ENCODE measurements at places on chromosomes 16 and 17.
A peak's percentile ranks its signal among the peaks of the same experiment; 100 is the strongest.

DNA sequence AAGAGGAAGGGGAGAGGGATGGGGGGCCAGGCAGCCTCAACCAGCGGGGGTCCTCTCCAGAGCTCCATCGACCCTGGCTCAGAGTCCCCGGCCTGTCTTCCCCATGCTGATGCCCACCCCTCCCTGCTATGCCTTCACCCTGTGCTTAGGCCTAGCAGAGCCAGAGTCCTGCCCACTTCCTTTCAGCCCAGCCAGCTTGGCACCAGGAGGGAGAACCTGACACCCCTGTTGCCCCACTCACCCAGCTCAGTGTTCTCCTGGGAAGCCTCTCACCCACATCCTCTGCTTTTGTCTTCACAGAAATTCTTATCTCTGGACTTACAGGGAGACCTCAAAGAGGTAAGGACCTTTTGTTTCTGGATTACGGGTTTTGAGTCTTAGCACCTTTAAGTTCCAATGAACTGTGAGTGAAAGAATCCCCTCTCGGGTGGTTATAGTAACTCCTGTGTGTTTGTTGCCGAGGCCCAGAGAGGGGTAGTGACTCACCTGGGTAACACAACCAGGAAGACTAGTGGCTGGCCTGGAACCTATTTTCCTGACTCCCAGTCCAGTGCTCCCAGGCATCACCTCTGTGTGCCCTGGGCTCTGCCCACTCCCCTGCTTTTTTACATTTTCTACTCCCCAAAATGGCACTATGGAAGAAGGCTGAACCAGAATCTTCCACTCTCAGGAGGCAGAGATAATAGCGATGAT lies 53.3 kb downstream of the CES1 start:
- no peak for DNase-seq

- peak; percentile 87 for DNase-seq
Measured at GRCh38 chr16:46920402-46921068, 36.4 kb downstream of the GPT2 start.

GRCh38 chr17:35784895-35785294 lies 10.5 kb downstream of the MMP28 start:
- no peak for DNase-seq

GRCh38 chr16:3690470-3690928 lies 26.8 kb downstream of the TRAP1 start:
- peak; percentile 91 for DNase-seq

DNA sequence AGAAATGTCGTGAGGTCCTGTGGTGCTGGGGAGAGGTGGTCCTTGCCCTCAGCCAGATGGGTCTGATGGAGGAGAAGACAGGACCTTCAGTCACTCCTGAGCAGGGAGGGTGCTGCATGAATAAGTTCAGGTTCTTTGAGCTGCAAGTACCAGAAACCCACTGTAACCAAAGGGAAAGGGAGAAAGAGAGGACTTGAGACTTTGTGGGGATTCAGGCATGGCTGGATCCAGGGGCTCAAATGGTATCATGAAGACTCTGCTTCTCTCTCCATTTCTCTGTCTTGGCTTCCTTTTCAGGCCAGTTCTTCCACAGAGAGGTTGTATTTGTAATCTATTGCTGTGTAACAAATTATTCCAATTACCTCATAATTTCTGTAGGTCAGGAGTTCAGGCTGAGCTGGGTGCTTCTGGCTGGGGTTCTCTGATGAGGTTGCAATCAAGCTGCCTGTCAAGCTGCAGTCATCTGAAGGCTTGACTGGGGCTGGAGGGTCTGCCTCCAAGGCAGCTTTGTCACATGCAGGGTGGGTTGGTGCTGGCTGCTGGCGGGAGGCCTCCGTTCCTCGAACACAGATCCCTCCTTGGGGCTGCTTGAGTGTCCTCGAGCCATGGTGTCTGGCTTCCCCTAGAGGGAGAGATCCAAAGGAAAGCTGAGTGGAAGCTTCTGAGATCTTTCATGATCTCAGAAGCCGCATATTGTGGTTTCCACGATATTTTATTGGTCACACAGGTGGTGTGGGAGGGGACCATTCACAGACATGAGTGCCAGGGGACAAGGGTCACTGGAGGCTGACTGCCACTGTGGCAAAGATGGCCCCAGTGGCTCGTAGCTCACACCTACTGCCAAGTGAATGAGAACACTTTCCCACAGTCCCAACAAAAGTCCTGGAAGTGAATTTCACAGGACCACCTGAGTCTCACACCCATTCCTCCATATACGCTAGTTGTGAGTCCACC lies 5.9 kb upstream of the ADCY7 start:
- no peak for DNase-seq

- DNase-seq: no peak
Measured at GRCh38 chr16:20673882-20674683, 23.4 kb downstream of the ACSM1 start.

DNA sequence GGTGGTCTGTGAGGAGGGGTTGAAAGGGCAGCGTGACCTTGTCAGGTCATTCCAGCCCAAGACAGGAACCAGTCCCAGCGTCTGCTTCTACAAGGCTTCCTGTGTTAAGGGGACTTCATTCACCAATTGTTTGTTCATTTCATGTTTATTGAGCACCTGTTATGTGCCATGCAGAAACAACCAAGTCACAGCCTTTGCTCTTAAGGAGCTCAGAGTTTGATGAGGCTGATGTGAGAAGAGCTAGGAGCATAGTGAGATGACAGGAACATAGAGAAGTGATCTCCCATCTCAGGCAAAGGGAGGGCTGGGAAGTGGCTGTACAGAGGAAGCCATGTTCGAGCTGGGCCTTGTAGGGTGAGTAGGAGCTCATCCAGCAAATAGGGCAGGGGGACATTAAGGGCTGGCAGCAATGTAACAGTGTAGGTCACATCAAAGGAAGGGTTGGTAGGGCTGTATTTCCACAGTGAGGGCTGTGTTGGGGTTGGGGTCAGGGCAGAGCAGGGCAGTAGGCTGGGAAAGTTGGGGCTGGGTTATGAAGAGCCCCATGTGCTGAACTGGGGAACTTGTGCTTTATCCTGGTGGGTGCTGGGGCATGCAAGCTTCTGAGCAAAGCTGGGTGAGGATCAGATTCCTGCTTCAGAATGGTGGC lies 79.8 kb downstream of the ARHGAP23 start:
- DNase-seq: no peak

DNA sequence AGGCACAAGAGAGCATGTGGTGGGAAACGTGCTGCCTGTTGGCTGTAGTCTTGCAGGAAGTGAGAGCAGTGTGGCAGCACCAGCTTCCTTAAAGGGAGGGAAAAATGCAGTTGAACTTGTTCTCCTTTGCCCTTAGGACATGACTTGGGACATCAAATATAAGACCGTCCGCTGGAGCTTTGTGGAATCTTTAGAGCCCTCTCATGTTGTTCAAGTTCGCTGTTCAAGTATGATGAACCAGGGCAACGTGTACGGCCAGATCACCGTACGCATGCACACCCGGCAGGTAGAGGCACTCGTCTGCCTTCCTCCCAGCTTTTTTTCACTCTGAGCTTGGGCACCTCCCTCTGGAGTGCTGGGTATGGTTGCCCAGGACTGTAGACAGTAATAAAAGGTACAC lies 23.3 kb downstream of the GPR179 start:
- no peak for DNase-seq

DNA sequence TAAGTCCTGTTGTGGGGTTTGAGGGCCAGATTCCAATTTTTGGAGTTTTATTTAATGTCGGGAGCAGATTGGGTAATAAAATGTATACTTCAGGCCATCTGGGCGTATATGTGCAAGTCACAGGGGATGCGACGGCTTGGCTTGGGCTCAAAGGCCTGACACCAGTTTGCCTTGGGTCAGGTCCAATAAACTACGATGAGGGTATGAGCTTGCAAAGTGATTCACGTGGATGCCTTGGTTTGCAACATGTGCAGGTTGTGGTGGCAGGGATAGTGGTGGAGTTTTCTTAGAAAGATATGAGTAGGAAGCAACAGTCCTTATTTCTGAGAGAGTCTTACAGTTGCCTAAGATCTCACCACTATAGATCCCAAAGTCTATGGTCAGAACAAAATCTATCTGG lies 157.0 kb upstream of the CDH11 start:
- DNase-seq: no peak

GRCh38 chr16:89402962-89403361 lies 87.4 kb downstream of the ANKRD11 start:
- DNase-seq: no peak

GRCh38 chr17:7079581-7080455 lies at the start of gene CLEC10A:
Gene CLEC10A (minus strand): TSS chr17:7080251. CDS start chr17:7078812, 1,439 bp downstream.
- no peak for DNase-seq

- DNase-seq: no peak
Measured at GRCh38 chr17:19339341-19339815, 23.1 kb downstream of the B9D1 start.

- no peak for DNase-seq
Measured at GRCh38 chr16:82665025-82665424, 38.3 kb downstream of the CDH13 start.

DNA sequence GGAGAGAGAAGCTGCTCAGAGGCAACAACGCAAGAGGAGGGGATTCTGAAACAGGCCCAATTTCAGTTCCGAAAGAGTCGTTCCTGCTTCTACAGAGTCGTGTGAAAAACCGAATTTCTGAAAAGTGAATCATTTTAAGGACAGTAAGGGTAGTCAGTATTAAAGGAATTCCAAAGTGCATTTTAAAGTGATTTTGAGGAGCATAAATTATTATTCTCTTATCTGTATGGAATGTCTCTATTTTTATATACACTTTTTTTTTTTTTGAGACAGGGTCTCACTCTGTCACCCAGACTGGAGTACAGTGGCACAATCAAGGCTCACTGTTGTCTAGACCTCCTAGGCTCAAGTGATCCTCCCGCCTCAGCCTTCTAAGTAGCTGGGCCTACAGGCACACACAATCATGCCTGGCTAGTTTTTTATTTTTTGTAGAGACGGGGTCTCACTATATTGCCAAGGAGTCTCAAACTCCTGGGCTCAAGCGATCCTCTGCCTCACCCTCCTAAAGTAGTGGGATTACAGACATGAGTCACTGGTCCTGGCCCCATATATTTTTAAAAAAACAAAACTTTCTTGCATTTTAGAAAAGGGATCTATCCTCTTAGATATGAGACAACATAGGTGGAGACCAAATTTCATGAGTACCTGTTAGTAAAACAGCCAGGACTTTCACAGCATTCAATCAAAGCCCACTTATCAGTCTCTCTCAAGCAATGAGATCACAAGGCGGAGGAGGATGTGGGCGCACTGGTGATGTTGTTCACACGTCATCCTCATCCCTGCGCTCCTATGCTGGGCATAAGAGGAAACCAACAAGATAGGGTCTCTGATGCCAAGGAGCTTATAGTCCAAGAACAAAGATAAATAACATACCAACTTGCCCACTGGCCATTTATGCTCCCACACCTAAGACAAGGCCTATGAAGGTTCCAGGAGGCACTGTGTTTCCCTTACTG lies 53.2 kb downstream of the SMG6 start:
- no peak for DNase-seq

GRCh38 chr16:876041-876335 lies 75.5 kb upstream of the GNG13 start:
- peak; percentile 38 for DNase-seq

DNA sequence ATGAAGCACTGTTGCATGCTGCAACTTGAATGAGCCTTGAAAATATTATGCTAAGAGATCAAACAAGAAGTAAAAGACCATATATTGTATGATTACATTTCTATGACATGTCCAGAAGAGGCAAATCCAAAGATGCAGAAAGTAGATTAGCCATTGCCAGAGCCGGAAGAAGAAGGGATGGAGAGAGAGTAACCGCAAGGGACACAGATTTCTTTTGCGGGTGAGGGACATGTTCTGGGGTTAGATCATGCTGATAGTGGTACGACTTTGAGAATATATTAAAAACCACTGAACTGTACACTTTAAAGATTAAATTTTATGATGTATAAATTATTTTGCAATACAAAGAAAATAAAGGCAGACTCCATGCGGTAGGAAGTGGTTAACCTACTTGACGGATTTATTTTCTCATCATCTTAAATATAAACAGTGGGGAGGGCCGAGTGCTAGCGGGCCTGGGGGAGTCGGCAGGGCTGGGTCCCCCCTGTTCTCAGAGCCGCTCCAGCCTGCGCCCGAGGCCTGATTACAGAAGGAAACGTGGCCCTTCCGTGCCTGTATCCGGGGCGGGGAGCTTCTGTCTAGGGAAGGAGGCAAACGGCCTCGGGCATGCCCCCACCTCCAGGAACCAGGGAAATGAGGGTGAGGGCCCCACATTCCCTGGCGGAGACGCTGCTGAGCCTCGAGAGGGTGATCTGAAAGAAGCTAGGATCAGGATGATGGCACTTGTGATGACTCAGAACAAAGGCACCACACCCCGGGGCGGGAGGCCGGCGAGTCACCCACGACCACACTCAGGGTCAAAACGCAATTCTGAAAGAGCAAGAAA lies 48.0 kb downstream of the SHCBP1 start:
- no peak for DNase-seq

DNA sequence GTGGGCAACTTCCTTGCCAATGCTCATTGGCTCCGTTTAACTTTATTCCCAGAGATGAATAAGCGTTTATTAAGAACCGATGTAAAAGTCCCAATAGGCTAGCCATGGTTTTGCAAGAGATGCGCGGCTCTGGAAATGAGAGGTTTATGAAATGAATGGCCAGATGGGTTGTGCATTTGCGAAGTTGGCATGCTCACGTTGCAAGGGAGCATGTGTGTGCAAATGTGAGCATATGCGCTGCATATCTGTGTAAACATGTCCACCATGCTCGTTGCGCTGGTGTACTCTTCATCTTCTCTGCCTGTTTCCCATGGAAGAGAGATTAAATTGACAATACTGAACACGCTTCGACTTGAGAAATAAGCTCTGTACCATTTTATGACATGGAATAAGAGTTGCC lies 848.6 kb upstream of the RBFOX1 start:
- no peak for DNase-seq

GRCh38 chr17:19018600-19018950 lies 14.0 kb upstream of the FAM83G start:
- no peak for DNase-seq

- DNase-seq: peak; percentile 86
Measured at GRCh38 chr17:28746611-28747050, 2.8 kb downstream of the TRAF4 start.

DNA sequence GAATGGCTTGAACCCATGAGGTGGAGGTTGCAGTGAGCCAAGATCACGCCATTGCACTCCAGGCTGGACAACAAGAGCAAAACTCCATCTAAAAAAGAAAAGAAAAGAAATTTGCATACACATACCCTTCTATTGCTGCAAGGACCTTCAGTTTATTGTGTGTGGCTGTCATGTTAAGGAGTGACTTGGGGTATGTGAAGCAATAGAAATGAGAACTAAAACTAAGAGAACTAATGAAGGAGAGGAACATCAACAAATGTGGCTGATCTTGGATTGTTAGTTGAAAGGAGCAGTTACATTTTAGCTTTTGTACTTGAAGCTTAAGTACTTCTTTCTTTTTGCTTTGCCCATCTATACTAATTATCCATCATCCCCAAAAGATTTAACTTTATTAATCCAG lies 12.7 kb upstream of the NSRP1 start:
- DNase-seq: no peak

DNA sequence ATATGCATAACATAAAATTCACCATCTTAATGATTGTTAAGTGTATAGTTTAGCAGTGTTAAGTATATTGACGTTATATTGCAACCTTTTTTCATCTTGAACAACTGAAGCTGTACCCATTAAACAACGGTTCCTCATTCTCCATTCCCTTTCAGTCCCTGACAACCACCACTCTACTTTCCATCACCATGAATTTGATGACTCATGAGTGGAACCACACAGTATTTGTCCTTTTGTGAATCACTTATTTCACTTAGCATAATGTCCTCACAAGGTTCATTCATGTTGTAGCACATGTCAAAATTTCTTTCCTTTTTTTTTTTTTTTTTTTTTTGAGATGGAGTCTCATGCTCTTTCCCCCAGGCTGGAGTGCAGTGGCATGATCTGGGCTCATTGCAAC lies 46.0 kb downstream of the HOXB1 start:
- no peak for DNase-seq
